ENCODE measurements at places on chromosomes 3 and 15.

- DNase-seq = no peak
Observed at GRCh38 chr15:31369727-31370126, 43.1 kb downstream of the KLF13 start.

- DNase-seq = no peak
Observed at GRCh38 chr3:147354623-147355022, 51.7 kb downstream of the ZIC4 start.

DNA sequence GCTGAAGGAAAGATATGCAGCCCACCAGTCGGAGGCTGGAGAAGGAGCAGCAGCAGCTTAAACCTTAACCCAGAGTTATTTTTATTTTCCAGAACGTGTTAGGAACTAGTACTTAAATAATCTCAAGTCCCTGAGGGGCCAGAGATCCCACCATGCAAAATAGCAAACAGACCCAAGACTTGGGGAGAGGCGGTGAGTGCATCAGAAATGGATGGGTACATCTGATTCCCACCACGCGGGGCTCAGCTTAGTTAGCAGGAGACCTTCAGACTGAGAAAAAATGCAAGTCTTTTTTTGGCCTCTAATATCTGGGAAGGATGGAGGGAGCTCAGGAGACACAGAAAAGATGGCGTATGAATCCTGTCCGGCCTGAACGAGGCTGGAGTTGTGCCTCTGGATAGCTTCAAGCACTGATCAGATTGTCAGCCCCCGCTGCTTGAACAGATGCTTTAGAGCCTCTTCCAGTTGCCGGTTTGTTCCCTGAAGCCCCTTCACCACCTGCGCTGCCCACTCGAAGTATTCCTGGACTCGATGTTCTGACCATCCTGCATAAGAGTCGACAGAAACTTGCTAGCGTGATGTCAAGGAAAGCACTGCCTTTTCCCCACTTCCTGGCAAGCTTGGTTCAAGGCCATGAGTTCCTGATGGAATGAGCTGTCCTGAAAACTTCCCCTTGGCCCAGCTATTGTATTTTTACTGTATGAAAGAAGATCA is 1.3 kb downstream of the HDDC3 start:
- no peak for DNase-seq

DNA sequence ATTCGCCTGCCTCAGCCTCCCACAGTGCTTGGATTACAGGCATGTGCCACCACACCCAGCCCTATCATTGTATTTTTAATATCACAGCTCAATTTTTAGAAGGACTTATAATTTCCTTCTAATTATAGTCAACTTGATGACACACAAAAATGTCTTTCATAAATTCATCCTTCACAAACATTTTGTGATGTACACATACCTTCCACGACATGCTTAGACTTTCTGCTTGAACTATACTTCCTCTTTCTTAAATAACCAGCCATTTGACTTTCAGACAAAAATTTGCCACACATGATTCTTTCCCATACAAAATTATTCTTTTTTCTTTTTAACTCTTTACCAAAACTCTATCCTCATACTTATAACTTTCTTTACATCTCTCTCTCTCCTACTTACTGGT is 48.4 kb upstream of the CCK start:
- no peak for DNase-seq

GRCh38 chr3:160771811-160772459 is 15.9 kb downstream of the PPM1L start:
- DNase-seq = no peak

GRCh38 chr15:45732662-45733061 is 97.8 kb downstream of the SQOR start:
- no peak for DNase-seq

- no peak for DNase-seq
Observed at GRCh38 chr15:45112591-45113379, 1.2 kb downstream of the DUOX2 start.

DNA sequence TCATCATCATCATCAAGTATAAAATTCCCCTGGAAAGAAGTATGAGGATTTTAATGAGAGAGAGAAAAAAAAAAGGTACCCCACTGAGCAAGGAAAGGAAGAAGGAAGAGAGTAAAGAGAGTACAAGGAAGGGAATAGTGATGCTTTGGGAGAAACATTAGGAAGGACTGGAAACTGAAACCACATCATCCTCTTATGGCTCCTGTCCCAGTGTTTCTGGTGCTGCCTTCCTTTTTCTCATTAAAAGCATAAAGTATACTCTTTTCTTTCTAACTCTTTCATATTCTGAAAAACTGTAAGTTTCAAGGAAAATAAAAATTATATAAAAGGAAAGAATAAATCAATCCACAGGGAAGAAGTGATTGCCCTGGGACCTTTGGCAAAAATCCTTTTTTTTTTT is 616.4 kb upstream of the CBLB start:
- no peak for DNase-seq

DNA sequence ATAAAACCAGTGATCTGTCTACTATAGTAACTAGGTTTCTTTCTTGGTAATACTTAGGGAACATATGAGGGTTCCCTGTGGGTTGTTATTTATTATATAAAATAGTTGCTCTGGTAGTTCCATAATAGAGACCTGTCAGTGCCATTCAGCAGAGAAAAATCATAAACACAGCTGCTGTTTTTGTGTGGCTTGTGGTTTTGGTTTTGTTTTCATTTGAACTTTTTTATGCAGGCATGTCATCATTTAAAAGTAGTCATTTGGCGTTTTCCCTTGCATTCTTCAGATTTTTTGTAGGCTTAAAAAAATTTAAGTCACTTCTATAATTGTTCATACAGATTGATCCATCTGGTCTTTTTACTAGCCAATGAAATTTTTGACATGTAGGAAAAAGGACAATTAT is 47.9 kb downstream of the PIK3CA start:
- no peak for DNase-seq

- no peak for DNase-seq
Observed at GRCh38 chr3:57151021-57151449, 14.1 kb downstream of the IL17RD start.

- no peak for DNase-seq
Observed at GRCh38 chr3:183638101-183638852, 2.9 kb downstream of the KLHL24 start.

DNA sequence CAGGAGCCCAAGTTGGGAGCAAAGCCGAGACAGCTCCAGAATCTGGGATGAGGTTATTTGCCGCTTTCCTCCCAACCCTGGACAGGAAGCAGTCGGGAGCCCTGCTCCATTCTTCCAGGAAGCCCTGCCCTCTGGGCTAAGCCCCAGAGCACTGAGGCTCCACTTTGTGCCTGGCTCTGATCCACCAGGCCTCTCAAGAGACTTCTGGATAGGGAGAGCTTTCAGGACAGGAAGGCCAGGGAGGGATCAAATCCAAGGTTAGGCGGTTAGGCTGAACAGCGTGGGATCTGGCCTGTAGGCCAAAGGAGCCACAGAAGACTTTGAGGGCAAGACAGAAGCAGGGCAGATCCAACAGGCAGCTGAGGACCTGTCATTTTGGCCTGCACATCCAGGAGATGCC is 835 bp downstream of the STOML1 start:
- no peak for DNase-seq

DNA sequence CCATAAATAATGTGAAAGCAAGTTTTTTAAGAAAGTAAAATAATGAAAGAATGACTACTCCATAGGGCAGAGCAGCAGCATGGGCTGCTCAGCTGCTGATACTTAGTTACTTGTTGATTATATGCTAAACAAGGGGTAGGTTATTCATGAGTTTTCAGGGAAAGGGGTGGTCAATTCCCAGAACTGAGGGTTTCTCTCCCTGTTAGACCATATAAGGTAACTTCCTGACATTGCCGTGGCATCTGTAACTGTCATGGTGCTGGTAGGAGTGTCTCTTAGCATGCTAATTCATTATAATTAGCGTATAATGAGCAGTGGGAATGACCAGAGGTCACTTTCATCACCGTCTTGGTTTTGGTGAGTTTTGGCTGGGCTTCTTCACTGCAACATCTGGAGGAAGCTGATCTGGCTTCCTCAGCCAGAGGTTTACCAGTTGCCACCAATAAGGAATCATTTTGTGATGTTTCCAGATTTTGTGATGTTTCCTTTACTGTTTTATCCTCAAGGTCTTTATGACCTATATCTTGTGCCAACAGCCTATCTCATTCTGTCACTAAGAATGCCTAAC is 121.8 kb upstream of the CHL1 start:
- no peak for DNase-seq
